ENCODE measurements at places on chromosomes 16 and 17.

DNA sequence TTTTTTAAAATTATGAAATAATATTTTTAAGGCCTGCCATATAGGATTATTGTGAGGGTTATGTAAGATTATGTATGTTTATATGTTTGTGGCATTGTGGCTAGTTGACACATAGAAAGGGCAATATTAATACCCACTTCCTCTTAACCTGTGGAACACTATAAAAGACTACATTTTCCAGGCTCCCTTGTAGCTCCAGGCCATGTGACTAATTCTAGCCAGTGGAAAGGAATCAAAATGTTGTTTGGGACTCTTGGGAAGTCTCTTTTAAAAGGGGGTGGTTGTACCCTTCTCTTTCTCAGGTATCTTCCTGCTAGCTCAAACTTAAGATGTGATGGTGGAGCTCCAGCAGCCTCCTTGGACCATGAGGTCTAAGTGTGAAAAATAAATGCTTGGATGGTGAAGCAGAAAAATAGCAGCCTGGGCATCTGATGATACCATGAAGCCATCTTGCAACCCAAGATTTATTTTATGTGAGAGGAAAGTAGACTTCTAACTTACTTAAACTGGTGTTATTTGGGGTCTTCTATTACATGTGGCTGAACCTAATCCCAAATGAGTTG lies 39.2 kb downstream of the TEKT5 start:
- DNase-seq, result no peak

DNA sequence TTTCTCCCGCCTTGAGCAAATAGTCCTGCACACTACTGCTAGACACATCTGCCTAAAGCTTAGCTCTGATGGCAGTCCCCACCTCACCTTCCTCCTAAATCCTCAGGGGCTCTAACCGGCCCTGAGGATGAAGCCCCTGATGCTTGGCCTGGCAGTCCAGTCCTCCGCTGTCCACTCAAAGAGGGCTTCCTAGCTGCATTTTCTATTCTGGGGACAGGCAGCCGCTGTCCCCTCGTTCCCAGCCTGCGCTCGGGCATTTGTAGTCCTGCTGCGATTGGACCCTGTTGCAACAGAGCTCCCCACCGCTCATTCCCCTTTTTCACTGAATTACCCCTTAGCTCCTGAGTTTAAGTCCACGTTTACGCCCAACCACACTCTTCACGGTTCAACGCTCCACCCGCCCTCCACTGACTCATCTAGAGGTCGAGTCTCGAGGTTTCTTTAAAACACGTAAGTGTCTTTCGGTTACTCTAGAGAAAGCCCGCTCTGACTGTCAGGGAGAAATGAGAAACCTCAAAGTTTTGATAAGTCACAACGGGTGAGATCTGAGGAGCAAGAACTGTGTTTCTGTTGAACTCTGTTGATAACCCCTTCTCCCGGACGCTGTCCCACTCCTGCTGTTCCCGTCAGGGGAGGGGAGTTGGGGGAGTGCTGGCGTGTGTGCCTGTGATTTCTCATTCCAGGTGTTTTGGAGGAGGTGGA lies 4.5 kb downstream of the CCR7 start:
- DNase-seq, result peak; percentile 82

DNA sequence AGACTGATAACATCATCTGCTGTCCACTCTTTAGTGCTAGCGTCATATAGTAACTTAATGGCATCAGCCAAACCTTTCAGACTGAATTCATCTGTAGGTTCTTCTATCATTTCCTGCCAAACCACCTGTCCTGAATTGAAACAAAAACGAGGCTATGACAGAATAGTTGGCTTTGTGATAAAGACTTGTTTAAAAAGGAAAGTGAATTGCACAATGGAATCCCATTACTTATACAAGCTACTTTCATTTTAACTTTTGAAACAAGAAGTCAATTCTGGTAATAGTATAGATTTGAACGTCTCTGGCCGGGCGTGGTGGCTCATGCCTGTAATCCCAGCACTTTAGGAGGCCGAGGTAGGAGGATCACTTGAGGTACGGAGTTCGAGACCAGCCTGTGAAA lies 18.2 kb downstream of the LASP1NB start:
- DNase-seq, result peak; percentile 23

DNA sequence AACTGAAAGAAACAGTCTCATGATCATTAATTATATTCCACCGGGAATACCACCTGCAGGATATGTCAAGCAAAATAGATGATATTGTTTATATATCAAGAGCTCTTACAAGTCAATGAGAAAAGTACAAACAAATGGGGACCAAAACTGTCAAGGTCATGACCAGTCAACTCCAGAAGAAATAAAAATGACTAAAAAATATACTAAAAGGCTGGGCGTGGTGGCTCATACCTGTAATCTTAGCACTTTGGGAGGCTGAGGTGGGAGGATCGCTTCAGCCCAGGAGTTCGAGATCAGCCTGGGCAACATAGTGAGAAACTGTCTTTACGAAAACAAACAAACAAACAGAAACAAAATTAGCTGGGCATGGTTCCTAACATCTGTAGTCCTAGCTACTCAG lies 49.8 kb upstream of the SCNN1B start:
- no peak for DNase-seq

GRCh38 chr16:1534021-1535020 lies 855 bp downstream of the TMEM204 start:
- DNase-seq, result no peak

DNA sequence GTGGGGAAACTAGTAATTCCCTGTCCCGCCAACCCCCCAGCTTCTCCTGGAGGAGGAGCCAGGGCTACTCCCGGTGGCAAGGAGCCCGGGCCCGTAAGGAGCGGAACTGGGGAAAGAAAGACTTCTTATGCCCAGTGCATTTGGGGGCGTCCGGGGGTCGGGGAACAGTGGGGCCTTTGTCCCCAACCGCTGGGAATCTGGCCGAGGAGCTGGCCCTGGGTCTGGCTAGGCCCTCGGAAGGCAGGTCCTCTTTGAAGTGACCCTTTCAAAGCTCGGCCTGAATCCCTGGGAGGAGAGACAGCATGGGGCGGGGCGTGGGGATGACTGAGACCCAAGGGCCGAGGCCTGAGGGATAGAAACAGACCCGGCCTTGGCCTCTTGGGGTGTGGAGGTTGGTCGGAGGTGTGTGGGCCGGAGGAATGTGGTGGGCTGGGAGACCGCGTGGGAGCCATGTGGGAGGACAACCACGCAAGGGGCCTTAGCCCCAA lies 6.0 kb downstream of the ARHGAP23 start:
- DNase-seq, result no peak

- no peak for DNase-seq
Observed at GRCh38 chr16:60166-60565, 6.5 kb downstream of the SNRNP25 start.

GRCh38 chr16:46922239-46922638 lies 38.1 kb downstream of the GPT2 start:
- DNase-seq, result no peak

DNA sequence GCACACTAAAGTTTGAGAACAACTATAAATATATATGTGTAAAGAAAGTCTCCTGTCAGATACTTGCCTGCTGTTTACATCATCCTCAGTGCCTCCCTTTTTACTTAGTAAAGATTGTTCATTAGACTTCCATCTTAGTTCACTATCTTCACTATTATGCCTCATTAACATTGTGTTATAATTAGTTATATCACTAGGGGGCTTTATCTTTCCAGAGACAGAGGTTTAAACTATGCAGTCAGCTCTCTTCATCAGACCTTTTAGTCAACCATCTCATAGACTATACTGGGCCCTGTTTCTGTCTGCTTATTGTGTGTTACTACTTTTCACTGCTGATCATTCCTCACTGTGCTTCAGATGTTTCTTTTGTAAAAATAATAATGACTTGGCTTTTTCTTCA lies 630.8 kb upstream of the KIF2B start:
- DNase-seq, result no peak

- no peak for DNase-seq
Observed at GRCh38 chr17:63035695-63036094, 69.7 kb downstream of the TANC2 start.

DNA sequence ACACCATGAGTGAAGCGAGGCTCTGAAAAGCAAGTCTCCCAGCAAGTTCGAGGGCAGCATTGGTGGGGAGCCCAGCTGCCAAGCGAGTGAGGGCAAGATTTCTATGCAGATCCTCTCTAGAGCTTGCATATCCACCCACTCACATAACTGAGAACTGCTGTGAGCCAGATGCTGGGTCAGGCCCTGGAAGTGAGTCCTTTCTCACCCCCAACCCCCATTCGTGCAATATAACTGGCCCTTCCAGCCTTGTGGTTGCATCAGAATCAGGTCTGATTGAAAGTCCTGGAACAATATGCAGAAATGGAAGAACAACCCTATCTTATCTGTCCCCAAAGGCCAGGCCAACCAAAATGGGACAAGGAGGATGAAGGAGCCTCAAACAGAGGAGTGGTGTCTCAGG lies 146.6 kb downstream of the IRX5 start:
- DNase-seq, result no peak

DNA sequence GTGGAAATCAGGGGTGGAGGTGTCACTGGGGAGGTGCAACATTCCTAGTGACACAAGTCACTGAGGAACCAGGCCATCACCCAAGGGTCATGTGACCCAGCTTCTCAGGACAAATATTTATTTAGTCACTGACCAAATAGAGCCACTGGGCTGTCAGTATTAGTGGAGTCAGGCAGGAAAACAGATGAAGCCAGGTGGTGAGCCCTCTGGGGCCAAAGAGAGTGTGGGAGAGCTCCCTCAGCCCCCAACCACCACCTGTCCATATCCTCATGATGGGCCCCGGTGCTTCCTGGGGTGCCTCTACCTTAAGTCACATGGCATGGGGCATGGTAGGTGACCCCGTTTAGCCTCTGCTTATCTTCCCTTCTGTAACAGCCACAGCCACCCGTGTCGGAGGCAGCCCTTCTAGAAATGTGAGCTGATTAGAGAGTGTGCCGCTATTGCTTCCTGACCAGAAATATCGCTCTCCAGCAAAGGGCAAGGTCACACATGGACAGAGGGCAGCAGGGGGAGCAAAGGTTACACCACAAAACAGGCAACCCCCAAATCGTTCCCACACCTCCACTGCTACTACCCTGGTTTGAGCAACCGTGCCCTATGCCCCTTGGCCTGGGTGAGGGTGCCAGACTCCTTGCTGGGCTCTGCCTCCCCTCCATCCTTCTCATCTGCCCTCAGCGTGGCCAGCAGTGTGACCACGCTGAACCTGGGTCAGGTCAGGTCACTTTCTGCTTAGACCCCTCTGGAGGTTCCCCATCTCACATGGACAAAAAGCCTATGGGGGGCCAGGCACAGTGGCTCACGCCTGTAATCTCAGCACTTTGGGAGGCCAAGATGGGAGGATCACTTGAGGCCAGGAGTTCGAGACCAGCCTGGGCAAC lies 8.6 kb upstream of the AKTIP start:
- no peak for DNase-seq

DNA sequence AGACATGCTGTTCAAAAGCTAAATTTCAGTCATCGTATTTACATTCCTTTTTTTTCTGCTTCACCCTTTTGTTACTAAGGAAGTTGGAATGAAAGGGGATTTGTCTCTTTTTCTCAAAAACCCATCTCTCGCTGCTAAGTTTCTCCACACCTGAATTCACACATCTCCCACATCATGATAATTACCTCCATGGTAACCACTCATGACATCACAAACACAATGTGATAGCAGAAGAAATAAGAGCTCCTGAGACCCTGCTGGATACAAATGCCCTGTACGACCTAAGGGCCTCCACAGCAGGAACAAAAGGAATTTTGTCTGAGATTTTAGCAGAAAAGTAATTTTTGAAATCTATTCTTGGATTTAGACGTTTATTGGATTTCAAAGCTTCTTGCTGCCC lies 82.6 kb upstream of the GNAO1 start:
- no peak for DNase-seq

DNA sequence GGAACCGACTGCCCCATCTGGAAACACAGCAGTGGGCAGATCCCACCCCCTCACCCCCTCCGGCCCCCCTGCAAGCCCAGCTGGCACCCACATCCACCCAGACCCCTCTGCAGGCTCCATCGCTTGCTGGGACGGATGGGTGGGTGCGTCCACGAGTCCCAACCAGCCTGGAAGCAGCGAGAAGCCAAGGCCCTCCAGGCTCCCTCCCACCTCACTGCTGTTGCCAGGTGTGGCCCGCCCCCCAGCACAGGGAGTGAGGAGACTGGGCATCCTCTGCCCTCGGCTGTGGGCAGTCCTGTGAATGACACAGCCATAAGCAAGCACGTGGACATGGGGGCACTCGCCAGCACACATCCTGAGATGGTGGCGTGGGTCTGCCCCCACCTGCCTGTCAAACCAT lies 11.4 kb downstream of the TMEM11 start:
- DNase-seq, result no peak

DNA sequence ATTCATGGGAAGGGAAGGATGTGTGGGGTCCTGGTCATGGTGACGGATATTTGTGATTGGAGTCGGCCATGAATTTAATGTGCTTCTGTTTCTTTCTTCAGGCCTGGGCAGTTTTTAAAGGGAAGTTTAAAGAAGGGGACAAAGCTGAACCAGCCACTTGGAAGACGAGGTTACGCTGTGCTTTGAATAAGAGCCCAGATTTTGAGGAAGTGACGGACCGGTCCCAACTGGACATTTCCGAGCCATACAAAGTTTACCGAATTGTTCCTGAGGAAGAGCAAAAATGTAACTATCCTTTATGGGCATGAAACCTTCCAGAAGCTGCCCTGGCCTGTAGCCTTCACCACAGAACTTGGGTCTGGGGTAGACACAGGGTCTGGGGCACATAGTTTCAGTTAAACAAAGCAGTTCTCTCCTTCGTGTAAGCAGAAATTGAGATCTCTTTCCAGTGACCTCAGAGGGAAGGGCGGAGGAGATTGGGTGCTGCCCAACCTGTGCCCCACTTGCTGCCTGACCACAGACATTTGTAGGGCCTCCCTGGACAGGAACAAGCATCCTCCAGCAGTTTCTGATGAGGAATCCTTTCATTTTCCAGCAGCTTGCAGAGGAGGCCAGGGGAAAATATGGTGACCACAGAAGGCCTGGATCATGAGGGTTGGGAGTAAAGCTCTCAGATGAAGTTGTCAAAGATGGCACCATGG lies 10.1 kb downstream of the IRF8 start:
- no peak for DNase-seq

GRCh38 chr16:77917971-77918370 lies 104.4 kb upstream of the CLEC3A start:
- DNase-seq, result no peak

DNA sequence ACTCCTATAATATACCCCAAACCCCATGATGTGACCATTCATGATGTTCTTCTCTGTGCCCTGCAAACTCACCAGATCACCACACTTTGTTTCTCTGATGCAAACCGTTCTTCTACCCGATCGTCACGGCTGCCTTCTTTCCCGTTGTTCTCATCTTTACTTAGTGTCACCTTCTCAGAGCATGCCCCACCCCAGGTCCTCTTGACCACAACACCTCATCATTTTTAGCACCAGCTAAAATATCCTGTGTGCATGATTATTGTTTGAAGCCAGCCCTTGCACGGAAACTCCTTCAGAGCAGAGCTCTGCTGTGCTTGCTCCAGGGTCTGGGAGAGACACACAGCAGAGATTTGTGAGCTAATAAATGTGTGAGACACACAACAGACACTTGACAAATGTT lies 38.9 kb upstream of the CREBBP start:
- DNase-seq, result no peak

GRCh38 chr17:41650794-41651624 lies 26.6 kb upstream of the KRT17 start:
- DNase-seq, result no peak
